ENCODE measurements at places on chromosomes 12 and 14.

DNA sequence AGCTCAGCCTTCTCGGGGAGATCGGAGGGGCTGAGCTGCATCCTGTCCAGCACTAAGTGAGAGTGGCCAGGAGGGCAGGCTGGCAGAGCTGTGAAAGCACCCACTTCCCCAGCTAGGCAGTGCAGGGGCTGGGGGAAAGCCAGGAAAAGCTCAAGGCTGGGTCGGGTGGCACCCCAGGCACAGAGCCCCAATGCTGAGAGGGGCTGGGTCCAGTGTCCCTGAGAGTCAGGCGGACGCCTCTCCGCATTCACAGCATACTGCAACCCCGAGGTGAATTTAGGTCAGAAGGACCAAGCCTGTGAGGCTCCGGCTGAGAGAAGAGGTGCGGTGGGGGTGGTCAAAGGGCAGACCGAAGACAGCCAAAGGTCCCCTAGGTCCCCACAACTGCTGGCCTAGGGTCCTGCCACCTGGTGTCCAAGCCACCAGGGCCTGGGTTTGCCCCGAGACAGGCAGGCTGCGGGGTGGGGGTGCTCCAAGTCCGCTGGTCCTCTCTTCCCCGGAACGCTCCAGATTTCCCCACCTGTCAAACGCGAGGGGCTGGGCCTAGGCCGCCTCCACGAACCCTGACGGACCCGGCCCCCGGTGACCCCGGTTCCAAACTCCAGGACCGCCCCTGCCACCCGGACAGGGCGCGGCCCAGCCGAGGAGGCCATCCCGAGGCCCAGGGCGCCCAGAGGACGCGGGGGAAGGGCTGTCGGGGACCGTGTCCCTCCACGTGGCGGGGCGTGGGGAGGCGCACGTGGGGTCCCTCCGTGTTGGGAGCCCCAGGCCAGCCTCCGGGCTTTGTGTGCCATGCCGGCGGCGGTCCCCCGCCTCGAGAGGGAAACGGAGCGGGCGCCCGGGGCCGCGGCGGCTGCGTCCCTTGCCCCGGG is 527 bp downstream of the CAMKK2 start:
- no peak for DNase-seq

GRCh38 chr14:47619392-47619791 is 56.0 kb downstream of the MDGA2 start:
- no peak for DNase-seq

DNA sequence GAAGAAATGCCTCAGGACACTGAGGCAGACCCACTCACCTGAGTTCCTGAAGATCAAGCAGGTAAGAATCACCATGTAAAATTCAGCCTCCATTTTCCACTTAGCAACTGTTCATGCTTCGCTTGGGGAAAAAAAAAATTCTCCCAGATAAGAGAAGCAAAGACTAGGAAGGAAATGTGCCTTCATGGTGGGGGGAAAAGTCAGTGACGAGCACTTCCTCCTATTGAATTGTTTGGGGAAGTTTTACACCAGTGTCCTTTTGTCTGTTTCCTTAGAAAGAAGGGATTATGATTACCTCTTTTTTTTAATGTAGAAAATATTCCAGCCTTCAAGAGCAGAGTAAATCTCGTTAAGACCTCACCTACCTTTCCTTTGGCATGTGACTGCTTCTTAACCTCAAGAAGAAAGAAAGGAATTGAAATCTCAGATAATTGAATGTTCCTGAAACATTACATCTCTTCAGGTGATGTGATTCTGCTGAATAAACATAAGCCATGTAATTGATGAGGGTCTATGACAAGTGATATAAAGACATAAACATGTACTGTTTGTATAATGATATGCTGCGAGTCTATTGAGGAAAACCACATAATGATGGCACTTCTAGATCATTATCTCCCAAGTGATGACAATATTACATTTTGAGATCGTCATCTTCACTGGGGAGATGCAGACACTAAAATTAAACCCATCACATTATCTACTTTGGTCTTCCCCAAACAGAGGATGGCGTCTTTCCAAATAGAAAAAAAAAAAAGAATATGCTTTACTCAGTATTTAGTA is at the start of gene PTPRB:
PTPRB (minus strand) TSS at position 127 of the 783 bp plus-strand sequence; CDS start at position 93, 34 bp downstream.
- no peak for DNase-seq

DNA sequence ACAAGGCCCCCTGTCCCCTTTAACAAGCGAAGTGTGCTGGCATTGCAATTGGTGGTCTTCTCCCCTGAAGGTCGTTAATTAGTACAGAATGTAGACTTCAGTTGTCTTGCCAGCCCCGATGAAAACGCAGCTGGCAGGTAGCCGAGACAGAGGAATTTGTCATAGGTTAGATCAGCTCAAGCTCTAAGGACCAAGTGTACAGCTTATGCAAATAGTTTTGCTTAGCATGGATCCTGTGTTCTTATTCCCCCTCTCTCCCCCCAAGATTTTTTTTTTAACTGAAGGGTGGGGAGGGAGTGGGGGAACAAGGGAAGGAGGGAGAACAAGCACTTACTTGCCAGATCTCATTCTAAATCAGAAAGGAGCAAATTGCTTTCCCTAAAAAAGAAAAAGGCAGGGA is 58.6 kb upstream of the PARP11 start:
- DNase-seq: no peak

Measured in activated CD4-positive, alpha-beta T cell treated with anti-CD3 and anti-CD28 coated beads, Interleukin-10, Interleukin-2, amounts not matched to agents 100 ng/mL and 50 ng/mL, durations not matched to agents 16 hours and 8 hours (primary cell).